ENCODE measurements at places on chromosomes 2 and 18. TPM values are rescaled to one million over a fixed set of nuclear protein-coding genes. Genes with fewer than 3 reads are reported as not detected.

The TRIM43 gene
- total RNA-seq: not detected

The GPR39 gene
- 1.2 TPM for total RNA-seq

The CCDC148 gene
- total RNA-seq: 26.3 TPM

The POTEI gene
- 1.2 TPM for total RNA-seq

The OTOS gene
- total RNA-seq: not detected

The IAH1 gene
- total RNA-seq: 56.5 TPM

The ADCYAP1 gene
- 18.5 TPM for total RNA-seq

The CCDC88A gene
- total RNA-seq: 388 TPM

The DHX57 gene
- 51.4 TPM for total RNA-seq

The UGT1A8 gene
- not detected for total RNA-seq

The GKN2 gene
- not detected for total RNA-seq

The IL36B gene
- not detected for total RNA-seq

The PRKAG3 gene
- not detected for total RNA-seq

The C2orf66 gene
- 0.69 TPM for total RNA-seq

The ARHGEF33 gene
- 6.0 TPM for total RNA-seq

The TPO gene
- total RNA-seq: 0.23 TPM

The TMEM178A gene
- 24.2 TPM for total RNA-seq

The SERPINB12 gene
- not detected for total RNA-seq

The IL1A gene
- total RNA-seq: 0.92 TPM

The IL1R2 gene
- total RNA-seq: not detected

The APOB gene
- 0.69 TPM for total RNA-seq

The NMUR1 gene
- total RNA-seq: 1.2 TPM

The ATG16L1 gene
- total RNA-seq: 41.1 TPM

The VIT gene
- 0.23 TPM for total RNA-seq

The SNRNP27 gene
- total RNA-seq: 54.4 TPM

The GCFC2 gene
- 19.4 TPM for total RNA-seq

The SPEG gene
- 18.2 TPM for total RNA-seq

The CTAGE1 gene
- not detected for total RNA-seq

The METTL5 gene
- 63.9 TPM for total RNA-seq

The SF3B1 gene
- total RNA-seq: 227 TPM

The ATP8B1 gene
- total RNA-seq: 3.0 TPM

The ERBB4 gene
- 78.7 TPM for total RNA-seq

The NR4A2 gene
- total RNA-seq: 2.5 TPM

The LYPD6B gene
- 5.8 TPM for total RNA-seq

The CRYGC gene
- not detected for total RNA-seq

The SLC4A1AP gene
- total RNA-seq: 29.5 TPM

The LYG2 gene
- not detected for total RNA-seq

The DCDC2C gene
- total RNA-seq: 0.69 TPM

The ALPI gene
- total RNA-seq: not detected

The PNPT1 gene
- 33.7 TPM for total RNA-seq

The GCG gene
- total RNA-seq: not detected

The RAPGEF4 gene
- total RNA-seq: 60.7 TPM

The DLX1 gene
- 30.9 TPM for total RNA-seq

The CNGA3 gene
- 6.0 TPM for total RNA-seq

The ALPG gene
- not detected for total RNA-seq

The KLHL30 gene
- total RNA-seq: not detected

The TEX261 gene
- 19.6 TPM for total RNA-seq
